ENCODE measurements at places on chromosomes 7 and 10.

DNA sequence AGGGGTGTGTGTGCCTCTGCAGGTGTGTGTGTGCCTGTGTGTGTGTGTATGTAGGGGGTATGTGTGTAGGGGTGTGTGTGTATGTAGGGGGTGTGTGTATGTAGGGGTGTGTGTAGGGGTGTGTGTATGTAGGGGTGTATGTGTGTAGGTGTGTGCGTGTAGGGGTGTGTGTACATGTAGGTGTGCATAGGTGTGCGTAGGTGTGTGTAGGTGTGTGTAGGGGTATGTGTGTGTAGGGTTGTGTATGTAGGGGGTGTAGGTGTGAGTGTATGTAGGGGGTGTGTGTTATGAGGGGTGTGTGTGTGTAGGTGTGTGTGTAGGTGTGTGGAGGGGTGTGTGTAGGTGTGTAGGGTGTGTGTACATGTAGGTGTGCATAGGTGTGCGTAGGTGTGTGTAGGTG is 48.6 kb upstream of the PSMG3 start:
- no peak for DNase-seq

DNA sequence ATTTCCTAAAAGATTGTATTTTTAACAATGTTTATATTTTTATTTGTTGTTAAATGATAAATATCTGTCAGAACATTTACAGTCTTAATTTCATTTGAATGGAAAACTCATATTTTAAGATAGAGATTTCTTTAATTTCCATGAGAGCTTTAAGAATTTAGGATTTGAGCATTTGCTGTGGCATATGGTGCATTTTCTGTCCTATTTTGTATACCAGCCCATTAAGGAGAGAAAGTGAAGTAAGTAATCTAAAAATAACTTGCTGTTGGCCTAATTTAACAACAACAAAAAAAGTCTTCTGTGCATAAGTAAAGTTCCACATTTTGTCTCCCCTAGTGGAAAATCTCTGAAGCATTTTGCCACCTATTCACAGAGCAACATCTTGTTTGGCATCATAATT is 190.9 kb upstream of the PPP1R3A start:
- no peak for DNase-seq

- DNase-seq, result no peak
These were observed 1061.2 kb downstream of the KCNMA1 start for GRCh38 chr10:76576276-76576962.

DNA sequence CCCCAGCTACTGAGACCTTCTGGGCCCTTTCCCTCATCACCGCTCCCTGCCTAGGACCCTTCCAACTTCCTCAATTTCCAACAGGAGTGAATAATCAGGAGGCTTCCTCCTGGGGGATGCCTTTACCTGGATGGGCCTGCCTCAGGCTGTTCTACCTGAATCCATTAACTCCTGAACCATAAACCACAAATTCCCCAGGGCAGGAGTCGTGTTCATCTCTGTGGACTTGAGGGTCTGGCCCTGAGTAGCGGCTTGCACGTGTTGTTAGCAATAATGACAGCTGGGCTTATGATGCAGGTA is 105.1 kb upstream of the GPR26 start:
- DNase-seq, result no peak

GRCh38 chr10:103244666-103245271 is 918 bp upstream of the RPEL1 start:
- peak; percentile 7 for DNase-seq

DNA sequence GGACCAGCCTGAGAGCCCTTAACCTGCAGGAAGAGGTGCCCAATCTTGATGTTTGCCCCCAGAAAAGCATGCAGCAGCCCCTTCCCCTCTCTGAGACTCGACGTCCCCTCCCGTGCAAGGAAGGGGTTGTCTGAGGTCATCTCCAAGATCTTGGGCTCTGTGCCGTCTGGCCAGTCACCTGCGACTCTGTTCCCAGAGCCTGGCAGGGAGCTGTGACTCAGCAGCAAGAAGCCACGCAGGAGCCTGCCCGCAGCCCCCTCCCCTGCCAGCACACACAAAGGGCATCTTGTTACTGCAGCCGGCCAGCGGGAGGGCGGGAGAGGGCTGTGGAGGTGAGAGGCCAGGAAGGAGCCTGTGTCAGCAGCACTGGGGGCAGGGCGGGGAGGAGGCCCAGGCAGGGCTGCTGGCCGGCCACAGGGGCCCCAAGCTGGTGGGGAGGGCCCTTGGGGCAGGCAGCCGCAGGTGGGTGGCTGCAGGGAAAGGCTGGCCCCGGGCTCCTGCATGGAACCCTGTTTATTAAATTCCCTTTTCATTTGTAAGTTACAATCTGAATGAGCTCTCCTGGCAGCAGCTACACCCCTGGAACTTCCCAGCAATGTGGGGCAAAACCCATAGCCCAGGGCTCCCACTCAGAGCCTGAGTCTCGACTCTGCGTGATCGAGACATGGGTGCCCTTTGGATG is 103.7 kb upstream of the ZMIZ1 start:
- DNase-seq, result no peak

DNA sequence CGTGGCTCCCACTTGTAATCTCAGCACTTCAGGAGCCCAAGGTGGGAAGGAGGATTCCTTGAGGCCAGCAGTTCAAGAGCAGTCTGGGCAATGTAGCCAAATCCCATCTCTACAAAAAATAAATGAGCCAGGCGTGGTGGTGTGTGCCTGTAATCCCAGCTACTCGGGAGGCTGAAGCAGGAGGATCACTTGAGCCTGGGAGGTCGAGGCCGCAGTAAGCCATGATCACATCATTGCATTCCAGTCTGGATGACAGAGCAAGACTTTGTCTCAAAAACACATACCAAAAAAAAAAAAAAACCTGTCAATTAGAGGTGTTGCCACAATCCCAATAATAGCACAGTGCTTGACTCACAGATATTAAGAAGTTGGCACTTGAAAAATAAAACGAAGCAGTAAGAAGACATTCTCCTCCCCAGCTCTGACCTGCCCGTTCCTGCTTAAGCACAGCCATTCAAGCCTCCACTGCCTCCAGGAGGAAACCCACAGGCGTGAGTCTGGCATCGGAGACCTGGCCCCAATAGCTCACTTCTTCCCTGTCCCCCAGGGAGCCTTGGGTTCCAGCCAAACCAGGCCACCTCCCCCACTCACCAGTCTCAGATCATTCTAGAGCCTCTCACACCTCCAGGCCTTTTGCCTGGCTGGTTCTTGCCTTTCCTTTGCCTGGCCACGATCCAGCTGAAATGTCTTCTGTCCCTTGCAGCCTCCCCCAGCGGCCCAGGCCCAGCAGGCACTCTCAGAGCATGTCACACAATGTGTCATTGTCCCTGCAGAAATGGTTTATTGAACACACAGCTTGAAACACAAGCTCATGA is 45.3 kb upstream of the GTF2I start:
- DNase-seq, result no peak

- DNase-seq, result no peak
These were observed 127.0 kb downstream of the ANK3 start for GRCh38 chr10:60262647-60263126.

- no peak for DNase-seq
These were observed 20.7 kb downstream of the TSPAN13 start for GRCh38 chr7:16774294-16774693.

GRCh38 chr10:101364721-101365120 is 10.8 kb downstream of the BTRC start:
- no peak for DNase-seq

GRCh38 chr7:90655566-90655965 is 59.4 kb downstream of the CDK14 start:
- DNase-seq, result no peak

GRCh38 chr7:38351601-38352000 is 78.2 kb upstream of the TARP start:
- no peak for DNase-seq
